ENCODE measurements at places on chromosomes 5 and 9.

DNA sequence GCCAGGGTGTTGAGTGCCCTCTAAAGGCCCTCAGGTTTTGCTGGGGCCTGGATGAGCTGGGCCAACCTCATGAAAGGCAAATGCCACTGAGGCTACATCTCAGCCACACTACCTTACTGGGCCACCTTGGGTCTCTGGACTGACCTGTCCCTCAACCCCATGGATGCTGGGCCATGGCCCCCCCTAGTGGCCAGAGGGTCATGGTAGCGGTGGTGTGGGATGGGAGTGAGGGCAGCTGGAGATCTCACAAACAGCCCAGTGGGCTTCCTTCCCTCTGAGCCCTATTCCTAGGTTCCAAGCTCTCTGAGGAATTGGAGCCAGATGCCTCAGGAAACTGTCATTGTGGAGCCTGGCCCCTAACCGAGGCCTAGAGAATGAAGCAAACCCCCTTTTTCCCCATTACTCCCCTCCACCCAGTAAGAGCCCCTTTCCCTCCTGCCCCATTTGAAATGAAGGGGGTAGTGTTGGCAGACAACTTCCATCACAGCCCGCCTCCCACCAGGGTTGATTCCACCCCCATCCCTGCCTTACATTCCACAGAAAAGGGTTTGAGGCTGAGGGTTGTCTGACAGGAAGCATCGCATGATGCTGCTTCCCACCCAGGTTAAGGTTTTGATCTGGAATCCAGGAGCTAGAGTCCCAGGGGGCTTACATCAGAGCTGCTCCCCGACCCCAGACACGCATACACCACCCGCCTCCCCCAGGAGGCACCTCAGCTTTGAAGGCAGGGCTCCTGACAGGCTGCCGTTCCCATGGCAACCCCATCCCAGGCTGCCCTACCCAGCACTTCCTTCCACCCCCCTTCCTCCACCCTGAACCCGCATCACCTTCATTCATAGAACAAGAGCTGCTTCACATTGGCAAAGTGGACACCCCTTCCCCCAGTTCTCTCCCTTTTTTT lies 63.9 kb downstream of the PCDH1 start:
- no peak for DNase-seq

DNA sequence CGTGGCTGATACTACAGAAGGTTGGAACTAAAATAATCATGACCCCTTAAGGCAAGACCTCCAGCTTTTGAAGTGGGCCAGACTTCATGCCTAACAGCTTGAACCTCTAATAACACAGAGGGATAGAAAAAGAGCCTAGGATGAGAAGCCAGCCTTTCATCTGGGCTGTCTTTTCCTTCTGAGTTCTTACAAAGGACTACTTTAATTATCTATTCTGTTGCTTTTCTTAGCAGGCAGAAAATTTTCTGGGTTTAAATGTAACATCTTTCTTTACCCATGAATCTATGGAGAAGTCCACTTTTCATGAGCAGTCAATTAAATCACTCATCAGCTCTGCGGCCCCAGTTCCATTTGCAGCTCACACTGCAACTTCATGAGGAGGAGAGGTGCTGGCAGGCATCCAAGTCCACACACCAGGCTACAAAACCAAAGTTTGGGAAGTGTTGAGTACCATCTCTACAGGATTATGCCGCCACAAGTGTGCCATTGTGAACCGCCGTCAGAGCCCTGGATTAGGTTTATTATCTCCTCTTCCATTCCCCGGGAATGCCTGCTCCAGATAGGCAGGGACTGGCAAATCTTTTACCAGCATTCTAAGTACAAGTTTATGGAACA lies 192.0 kb downstream of the TLE4 start:
- no peak for DNase-seq

DNA sequence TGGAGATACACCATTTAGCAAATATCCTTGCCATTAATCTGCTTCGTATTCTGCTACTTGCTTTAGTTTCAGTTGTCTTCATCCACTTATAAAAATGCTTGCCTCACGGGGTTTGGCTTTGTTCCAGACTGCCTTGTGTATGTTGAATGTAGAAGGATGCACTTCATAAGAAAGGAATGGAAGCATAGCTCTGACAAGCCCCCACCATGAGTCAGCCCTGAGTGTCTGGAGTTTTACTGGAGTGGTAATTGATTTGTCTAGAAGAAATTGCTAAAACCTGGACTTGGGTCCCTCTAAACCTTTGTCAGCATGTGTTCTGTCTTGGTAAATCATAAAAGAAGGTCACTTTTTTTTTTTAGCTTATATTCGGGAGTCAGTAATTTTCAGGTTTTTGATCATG lies 4.6 kb downstream of the TEX48 start:
- no peak for DNase-seq

DNA sequence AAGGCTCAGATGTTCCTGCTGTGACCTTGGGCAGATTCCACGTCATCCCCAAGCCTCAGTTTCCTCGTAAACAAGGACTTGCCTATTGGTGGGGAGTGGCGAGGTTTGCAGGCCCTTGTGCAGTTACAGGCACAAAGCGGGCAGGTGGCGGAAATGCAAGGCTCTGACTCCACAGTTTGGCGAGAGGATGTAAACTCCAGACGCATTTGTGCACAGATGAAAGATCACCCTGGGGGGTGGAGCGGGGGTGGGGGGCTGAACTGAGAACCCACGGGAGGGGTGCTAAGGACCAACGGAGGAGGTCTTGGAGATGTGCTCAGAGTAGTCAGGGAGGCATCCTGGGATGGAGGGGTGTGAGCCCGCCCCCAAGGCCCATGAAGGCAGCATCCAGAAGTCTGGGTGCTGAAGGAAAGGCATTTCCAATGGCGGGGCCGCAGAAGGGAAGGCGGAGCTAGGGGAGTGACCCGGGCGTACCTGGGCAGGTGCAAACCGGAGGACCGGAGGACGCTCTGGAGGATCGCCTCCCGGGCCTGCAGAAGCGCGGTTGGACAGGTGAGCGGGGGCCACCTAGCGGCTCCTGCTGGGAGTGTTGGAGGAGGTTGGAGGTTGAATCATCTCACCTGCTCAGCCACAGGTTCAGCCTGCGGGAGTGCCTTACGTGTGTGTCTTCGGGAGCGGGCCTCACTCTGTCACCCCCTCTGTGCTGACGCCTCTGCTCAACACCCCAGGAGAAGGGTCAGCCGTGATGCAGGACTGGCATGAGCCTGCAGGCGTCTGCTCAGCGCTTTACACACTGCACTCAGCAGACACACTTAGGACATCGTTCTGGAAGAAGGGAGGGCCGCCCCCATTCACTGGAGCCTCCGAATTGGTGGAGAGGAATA lies 1.9 kb upstream of the FIBCD1 start:
- peak; percentile 55 for DNase-seq

- no peak for DNase-seq
Observed at GRCh38 chr5:144832416-144832815, 661.7 kb downstream of the KCTD16 start.

- no peak for DNase-seq
Observed at GRCh38 chr9:137975936-137976565, 98.5 kb downstream of the CACNA1B start.

All from stimulated activated CD8-positive, alpha-beta memory T cell treated with anti-CD3 and anti-CD28 coated beads, Interleukin-12 subunit alpha, Interleukin-12 subunit beta, amount 100 ng/mL, for 4 hours (primary cell).